EH (cell line): ENCODE measurements at places on chromosomes 6 and 20.

DNA sequence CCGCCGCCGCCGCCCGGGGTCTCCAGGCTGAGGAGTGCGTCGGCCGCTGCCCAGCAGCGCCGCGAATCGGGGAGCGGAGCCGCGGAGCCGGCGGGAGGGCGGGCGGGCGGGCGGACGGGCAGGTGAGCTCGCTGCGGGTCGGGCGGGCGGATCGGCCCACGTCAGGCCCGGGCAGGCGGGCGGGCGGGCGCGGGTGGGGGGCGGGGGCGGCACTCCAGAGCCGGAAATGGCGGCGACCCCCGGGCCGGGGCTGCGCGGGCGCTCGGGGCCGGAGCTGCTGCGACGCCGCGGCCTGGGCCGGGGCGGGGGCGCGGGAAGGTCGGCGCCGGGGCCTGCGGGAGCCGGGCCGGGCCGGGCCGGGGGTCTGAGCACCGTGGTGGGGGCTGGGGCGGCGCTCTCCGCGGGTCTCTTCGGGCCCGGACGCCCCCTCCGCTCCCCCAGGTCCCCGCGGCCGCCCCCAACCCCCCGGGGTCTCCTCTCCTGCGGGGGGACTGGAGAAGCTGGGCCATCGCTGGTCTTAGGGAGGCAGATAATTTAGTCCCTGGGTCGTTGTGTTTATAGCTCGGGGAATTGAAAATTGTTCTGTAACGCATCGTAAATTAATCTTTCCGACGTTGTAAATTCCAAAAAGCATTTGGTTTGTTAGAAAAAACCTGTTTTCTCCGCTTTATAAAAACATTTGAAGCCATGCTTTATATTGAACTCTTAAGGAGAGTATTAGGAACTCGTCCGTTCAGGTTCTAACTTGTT, 451 bp downstream of the DNAJC5 start:
- DNase-seq: no peak

DNA sequence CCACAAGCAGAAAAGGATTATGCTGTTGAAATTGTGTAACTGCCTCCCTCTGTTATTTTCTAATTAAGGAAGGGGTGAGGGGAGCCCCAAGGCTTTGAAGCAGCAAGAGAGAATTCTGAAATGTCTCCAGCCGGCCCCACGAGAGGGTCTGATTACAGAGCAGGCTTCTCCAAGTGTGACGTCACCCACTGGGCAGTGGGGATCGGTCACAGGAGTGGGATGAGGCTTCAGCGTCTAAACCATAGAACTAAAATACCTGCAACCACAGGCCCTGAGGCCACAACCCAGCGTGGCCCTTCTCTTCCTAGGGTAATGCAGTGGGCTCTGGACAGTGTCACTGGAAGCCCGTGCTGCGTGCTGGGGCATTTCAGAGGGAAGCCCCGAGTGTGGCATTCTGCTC, 38.6 kb upstream of the APCDD1L start:
- peak; percentile 66 for DNase-seq

GRCh38 chr20:46088409-46089166, 1.2 kb downstream of the NCOA5 start:
- peak; percentile 60 for DNase-seq

DNA sequence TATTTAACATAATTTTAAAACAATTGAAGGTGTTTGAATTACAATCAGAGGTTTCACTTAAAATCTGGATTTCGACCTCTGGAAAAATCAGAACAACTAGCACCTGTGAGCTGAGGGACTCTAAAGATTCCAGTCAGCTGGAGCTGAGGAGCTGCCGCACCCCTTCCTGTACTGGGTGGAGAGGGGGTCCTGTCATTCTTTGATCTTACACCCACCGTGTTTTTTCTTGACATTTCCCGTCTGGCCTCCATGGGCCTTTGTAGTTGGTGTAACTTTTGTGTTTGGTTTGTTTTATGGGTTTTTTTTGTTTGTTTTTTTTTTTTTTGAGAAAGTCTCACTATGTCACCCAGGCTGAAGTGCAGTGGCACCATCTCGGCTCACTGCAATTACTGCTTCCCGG, 17.2 kb downstream of the ARFGEF2 start:
- no peak for DNase-seq

GRCh38 chr20:57493091-57493615, 31.8 kb downstream of the CTCFL start:
- DNase-seq: no peak

GRCh38 chr6:11212664-11213063, 19.8 kb downstream of the NEDD9 start:
- peak; percentile 86 for DNase-seq

- peak; percentile 47 for DNase-seq
These were observed 13.4 kb upstream of the CTNNBL1 start for GRCh38 chr20:37680420-37680819.

DNA sequence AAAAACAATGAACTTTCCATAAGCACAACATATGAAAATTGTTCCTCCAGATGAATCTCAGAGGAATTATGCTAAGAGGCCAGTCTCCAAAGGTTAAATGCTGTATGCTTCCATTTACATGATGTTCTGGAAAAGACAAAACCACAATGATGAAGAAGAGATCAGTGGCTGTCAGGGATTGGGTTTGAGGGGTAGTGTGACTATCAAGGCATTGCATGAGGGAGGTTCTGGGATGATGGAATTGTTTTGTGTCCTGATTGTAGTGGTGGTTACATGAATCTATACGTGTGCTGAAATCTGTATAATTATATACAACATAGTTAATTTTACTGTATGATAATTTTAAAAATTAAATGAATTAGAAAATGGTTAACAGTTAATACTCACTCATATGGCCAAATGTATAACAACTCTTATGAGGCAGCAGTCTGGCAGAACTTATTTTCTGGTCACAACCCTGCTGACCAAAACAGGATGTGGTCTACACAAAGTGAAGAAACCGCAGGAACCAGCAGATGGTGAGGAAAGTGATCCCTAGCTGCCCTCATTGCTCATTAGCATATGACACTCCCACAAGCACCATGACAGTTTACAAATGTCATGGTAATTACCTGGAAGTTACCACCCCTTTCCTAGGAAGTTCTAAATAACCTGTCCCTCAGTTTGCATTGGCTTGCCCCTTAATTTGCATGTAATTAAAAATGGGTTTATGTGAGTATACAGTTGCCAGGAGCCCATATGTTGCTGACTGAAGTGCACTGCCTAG, 31.9 kb downstream of the NSFL1C start:
- DNase-seq: peak; percentile 89

- peak; percentile 7 for DNase-seq
These were observed 44.0 kb upstream of the RNGTT start for GRCh38 chr6:89007209-89008000.

GRCh38 chr6:74731204-74731603, 474.6 kb downstream of the COL12A1 start:
- peak; percentile 58 for DNase-seq

- no peak for DNase-seq
These were observed 135.1 kb downstream of the CEP57L1 start for GRCh38 chr6:109230453-109230852.

- DNase-seq: no peak
These were observed 139.1 kb downstream of the SCML4 start for GRCh38 chr6:107684996-107685395.

DNA sequence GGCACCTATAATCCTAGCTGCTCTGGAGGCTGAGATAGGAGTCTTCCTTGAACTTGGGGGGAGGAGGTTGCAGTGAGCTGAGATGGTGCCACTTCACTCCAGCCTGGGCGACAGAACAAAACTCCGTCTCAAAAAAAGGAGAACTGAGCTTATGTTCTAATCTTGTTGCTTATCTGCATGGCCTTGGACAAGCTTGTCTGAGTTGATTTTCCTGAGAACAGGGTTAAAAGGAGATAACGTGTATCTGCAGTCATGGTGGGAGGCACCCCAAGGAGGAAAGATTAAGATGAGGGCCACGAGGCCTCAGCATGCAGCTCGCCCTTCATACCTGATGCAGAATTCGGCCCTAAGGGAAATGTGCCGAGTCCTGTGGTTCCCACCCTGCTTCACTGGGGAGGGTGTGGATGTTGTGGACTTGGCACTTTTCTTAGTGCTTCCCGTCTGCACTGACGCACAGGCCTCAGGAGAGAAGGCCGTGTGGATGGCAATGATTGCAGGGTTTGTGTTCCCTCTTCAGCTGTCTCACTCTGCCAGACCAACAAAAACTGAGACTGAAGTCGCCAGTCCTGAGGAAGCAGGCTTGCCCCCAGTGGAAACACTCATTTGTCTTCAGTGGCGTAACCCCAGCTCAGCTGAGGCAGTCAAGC, 56.3 kb downstream of the EZR start:
- DNase-seq: no peak

DNA sequence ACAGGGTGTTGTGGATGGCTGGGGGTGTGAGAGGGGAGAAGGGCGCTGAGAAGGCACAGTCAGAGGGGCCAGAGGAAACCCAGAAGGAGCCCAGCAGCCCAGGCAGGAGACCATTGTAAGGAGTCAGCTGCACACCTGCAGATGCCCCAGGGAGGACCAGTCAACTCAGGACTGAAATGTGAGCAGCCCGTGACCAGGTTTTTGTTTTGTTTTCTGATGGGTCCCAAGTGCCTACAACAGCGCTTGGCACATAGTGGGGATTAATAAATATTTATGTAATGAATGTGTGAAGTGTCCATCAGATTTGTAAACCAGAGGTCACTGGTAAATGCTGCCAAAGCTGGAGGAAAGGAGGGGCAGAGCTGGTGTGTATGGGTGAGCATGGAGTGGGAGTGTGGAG, 30.2 kb downstream of the TRAM2 start:
- no peak for DNase-seq

- no peak for DNase-seq
These were observed 60.1 kb downstream of the TRIM38 start for GRCh38 chr6:26022737-26023136.

- DNase-seq: no peak
These were observed 7.4 kb upstream of the SLC12A5 start for GRCh38 chr20:46021361-46022359.

- DNase-seq: peak; percentile 71
These were observed 44.0 kb upstream of the ZBTB24 start for GRCh38 chr6:109526905-109527628.

DNA sequence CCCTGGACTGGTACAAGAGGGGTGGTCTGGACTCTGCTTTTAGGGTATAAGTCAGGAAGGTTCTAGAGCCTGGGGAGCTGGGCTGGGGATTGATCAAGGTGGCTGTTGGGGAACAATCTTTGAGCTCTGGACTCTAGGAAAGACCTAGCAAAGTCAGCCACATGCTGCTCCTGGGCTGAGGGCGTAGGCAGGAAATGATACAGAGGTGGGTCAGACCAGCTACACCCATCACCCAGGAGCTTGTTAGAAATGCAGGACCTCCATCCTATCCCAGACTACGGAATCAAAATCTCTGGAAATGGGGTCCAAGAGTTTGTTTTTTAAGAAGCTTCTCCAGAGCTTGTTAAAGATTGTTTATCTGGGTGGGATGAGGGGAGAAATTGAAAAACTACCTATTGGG, 9.4 kb downstream of the ADTRP start:
- peak; percentile 37 for DNase-seq

DNA sequence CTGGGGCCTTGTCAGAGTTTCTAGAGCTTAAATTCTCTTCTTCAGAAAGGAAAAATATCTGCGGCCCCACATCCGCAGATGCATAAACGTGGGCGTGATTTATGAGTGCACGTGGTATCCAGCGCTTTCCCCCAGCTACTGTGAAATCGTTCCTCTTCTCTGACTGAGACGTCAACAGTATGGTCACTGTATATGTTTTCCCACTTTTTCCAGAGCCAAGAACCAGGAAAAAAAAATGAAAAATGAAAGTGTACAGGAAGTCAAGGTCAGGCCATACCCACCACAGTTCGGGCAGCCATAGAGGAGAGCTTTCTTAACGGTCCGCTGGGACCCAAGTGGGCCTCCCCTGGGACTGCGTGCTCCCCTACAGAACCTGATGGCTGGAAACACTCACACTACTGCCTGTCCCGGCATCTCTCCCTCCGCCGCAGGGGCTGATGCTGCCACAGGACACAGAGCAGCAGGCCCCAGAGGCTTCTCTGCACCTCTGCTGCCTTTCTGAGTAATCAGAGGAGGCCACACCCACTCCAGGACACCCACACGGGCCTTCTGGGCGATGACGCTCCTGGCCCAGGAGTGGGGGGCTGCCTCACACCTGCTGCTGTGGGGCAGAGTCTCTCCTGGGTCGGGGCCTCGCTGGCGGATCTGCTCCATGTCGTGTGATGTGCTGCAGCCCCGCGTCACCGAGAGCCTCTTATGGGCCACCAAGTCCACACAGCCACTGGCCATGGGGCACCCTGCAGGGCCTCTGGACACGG, 16.4 kb upstream of the STX16 start:
- peak; percentile 54 for DNase-seq
